ENCODE measurements at places on chromosomes 2 and 18.

DNA sequence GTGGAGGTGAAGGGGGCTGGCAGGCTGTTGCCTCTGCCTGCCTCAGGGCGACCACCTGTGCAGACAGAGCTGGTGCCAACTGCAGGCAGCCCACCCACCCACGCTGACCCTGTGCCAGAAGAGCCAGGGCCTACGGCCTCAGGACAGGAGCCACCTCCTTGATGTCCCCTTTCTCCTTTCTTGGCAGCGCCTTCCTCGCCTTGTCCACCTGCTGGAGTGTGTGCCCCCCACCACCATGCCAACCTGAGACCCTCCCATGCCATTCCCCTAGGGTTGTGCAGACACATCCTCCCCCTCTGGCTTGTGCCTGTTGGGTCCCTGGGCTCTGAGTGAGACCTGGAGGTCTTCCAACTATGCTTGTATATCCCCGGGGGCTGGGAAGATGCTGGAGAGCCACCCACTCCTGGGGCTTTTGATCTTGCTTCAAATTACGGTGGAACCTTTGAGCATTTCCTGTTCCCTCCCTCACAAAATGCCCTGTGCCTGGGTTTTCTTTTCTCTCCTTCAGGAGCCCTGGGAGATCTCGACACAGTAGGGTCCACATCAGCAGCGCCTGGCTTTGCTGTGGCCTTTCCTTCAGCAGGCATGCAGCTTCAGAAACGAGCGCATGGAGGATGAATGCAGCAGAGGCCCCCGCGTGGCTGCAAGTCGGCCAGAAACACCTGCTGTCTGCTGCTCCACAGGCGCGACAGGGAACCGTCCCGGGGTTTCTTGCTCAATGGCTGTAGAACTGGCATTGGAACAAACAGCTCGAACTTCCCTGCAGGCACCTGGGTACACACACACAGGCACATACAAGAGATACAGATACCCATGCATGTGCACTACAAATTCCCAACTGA, 65.9 kb upstream of the SH3RF3 start:
- no peak for DNase-seq

DNA sequence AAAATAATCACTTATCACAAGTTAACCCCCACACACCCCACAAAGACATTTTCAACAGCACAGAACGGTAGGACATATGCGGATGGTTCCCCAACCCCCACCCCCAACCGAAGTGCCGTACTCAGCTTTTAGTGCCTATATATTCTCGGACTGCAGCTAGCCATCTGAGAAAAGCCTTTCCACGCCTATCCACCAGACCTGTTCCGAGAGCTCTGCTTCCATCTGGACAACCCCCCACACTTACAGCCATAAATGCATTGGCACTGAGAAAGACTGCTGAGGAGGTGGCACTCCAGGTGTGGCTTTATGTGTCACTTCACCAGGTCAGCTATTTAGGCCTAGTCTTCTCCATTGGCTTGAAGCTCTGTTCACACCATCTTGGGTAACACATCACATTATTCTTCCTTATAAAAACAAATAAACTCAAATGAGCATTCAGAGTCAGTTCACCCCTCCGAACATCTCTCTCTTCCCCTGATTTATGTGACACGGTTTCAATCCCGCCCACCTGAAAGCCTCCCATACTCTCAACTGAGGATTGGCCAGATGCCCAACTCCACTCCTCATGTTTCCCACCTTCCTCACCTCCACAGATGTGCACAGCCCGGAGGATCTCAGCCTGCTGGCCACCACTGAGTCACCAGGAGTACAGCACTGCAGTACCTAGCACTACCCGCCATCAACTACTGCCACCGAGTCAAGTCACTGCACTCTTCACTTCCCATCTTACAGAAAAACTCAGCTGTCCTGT, 127.4 kb downstream of the CACNB4 start:
- DNase-seq, result no peak

GRCh38 chr18:67092141-67092540, 424.4 kb downstream of the DSEL start:
- DNase-seq, result no peak

- DNase-seq, result peak; percentile 76
Measured at GRCh38 chr2:229800997-229801754, 86.8 kb upstream of the DNER start.

GRCh38 chr2:1621041-1621440, 123.3 kb downstream of the PXDN start:
- no peak for DNase-seq

DNA sequence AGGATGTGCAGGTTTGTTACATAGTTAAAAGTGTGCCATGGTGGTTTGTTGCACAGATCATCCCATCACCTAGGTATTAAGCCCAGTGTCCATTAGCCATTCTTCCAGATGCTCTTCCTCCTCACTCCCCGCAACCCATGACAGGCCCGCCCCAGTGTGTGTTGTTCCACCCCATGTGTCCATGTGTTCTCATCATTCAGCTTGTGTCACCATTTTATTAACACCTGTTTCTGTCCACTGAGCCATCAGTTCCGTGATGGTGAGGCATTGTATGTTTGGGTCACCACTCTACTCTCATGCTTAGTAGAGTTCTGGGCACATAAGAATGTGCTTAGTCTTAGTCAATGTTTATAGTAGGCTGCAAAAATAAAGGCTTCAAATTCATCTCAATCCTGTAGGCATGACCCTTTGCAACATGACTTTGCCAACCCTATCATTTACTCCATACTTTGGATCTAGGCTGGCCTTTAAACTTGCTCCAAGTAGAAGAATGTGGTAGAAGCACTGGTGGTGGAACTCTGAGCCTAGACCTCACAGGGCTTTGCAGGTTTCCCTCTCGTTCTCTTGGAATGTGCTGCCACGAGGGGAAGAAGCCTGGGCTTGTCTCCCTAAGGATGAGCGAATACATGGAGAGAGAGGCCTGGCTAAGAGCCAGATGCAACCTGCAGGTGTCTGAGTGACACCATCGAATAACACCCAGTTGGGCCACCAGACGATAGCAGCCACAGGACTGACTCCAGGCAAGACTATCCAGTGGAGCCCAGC, 161.5 kb downstream of the NAPG start:
- no peak for DNase-seq

DNA sequence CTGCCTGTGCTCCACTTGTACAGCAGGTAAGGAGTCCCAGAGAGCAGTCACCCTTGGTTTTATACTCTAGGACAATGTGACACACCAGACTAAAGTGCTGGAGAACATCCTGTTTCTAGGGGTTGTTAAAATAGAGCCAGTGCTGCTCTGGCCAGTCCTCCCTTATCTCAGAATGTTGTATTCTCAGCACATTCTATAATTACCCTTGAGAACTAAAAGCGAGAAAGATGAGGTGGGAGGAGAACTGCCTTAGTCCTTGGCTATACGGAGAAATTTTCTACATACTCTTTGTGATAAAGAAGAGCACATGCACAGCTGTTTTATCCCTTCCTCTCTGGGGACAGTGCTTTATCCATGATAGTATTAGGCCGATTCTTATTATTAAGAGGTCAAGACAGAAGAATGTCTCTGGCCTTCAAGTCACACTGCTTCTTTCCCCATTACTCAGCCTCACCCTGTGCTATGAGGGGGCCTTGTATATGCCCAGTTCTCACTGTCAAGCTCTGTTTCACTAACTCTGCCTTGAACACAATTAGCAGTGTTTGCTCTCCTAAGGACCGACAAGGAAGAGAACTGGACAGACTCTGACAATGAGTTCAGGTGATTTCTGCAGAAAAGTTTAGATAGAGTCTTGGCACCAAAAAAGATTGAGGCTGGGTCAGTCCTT, 385.8 kb downstream of the TRIB2 start:
- DNase-seq, result no peak

DNA sequence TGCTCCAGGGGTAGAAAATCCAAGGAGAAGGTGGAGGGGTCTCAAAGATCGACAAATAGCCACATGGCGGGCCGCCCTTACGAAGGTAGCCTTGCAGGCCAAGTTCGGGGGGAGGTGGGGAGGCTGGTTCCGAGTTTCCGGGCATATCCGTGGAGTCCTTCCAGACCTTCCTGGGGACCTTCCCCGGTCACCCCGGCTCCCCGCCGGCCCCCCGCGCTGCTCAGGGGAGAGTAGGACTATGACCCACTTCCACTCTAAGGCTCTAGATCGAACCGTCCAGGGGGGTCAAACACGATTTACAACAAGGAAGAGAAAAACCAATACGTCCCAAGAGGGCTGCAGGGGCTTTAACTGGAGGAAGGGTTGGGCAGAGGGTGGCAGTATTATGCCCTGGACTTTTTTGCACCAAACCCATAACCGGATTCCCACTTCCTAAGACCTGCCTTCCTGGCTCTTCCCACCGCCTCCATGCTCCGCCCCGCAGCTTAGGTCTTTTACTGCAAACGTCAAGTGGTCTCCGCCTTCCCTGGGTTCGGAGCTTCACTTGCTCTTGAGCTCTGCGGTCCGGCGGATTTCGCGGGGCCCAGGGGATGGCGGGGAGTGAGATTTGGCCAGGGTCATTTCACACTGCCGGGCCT, 779 bp upstream of the LYPD6 start:
- no peak for DNase-seq

DNA sequence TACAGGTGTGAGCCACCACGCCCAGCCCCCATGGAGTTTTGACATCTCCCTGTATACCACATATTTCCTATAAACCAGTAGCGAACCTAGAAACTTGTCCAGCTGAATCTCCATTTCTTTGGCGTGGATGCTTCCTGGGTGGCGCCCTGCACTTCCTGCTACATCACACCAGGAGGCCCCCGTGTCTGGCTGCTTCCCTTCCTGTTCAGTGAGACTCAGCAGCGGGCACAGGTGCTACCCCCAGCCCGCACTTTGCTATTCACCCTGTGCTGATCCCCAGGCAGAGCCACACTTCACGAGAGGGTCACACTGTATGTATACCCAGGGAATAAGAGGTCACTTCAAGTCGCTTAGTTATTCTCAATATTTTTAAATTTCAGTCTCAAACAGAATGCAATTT, 35.0 kb downstream of the CYP27C1 start:
- DNase-seq, result peak; percentile 6

DNA sequence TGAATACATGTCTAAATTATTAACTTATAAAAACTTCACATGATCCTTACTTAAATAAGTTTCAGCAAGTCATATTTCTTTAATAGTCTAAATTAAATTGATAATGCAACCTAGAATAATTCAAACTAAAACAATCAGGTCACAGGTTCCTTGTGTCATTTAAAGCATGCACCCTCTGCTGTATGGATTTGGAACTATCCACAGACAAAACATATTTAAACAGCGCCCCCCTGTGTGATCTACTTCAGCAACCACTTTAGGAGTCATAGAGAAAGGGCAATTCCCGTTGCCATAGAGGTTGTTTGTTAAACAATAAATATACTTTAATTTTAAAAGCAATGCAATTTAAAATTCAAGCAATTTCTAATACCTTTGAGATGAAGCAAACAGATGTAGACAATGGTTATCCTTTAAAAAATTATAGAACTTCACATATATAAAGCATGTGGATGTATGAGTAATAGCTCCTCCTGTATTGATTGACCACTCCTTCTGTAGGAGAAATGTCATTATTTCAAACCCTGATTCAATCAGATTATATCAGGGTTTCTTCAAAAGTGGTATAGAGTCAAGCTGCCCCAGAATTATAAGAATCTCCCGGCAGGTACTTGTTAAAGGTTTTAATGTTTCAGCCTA, 21.2 kb downstream of the GRB14 start:
- peak; percentile 90 for DNase-seq

- peak; percentile 5 for DNase-seq
Measured at GRCh38 chr2:206859330-206859739, 80.0 kb upstream of the CPO start.

DNA sequence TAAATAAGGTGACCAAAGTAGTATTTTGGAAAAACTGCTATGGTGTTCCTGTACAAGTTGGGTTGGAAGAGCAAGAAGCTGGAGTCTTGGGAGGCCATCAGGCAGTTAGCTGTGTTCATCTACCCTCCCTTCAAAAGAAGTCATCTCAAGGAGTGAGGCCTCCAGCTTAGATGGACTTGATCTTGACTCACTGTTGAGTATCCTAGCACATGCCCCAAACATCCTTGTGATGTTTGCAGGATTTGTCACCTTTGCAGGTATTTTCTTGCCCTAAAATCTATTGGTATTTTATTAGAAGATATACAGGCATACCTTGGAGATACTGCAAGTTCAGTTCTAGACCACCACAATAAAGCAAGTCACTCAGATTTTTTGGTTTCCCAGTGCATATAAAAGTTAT, 30.2 kb downstream of the RNMT start:
- no peak for DNase-seq

GRCh38 chr2:239241431-239241960, 159.3 kb downstream of the HDAC4 start:
- peak; percentile 13 for DNase-seq

- no peak for DNase-seq
Measured at GRCh38 chr18:32152705-32153448, 37.0 kb upstream of the MEP1B start.

DNA sequence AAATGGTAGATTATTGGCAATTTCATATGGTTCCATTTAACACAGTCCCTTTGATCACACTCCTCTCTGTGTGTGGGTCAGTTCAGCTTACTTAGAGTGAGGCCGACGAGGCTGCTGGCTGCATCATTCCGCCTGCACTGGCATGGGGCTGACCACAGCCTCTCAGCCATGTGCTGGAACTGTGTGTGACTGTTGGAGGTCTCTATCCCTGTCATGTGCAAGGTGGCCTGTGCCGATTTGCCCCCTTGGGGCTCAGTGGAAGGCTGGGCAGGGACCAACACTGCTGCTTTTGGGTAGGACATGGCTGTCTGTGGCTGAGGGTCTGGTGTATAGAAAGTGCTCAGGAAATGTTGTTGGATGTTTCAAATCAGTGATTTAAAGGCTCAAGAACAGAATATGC, 454.0 kb upstream of the HS6ST1 start:
- DNase-seq, result no peak

DNA sequence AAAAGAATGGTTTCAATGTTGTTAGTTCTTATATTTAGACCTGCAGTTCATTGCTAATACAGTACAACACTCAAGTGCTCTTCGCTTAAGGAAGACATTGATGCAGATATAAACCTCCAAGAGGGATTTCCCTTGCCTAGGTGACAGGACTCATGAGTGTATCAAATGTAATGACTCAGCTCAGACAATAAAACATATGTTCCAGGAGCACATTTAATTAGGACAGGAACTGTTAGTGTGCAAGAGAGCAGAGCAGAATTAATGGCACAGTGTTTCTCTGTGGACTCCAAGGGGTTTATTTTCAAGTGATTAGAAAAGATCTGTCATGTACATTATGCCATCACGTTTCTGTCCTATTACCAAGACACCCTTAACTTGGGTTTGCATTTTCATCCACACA, 375.0 kb downstream of the LRRTM4 start:
- no peak for DNase-seq

- DNase-seq, result no peak
Measured at GRCh38 chr18:1544016-1544415, 639.3 kb downstream of the ADCYAP1 start.

DNA sequence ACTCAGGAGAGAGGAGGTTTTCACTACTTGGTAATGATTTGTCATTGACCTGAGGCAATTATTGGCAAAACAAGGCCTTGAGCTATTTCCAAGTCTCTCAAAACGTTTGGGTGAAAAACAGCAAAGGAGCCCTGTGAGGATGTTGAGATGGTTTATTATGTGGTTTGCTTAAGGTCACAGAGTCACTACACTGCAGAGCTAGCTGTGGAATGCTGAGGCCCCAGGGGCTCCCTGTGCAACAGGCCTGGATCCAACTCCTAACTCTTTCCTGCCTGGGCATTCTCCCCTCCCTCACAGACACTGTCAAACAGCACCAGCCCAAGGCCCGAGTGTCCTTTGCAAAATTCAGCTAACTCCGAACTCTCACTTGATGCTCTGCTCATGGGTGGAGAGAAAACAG, 754.6 kb upstream of the SOX11 start:
- DNase-seq, result no peak

Data from OCI-M1 (cell line).